ENCODE measurements at places on chromosomes 2 and 18. TPM values are rescaled to one million over a fixed set of nuclear protein-coding genes. Genes with fewer than 3 reads are reported as not detected.

C1QL2 gene
- total RNA-seq, result not detected

SAG gene
- not detected for total RNA-seq

PNO1 gene
- total RNA-seq, result 9.4 TPM

IMMT gene
- total RNA-seq, result 59.7 TPM

AQP12A gene
- not detected for total RNA-seq

FHOD3 gene
- 1.5 TPM for total RNA-seq

DNMT3A gene
- 10.5 TPM for total RNA-seq

PEX13 gene
- total RNA-seq, result 24.3 TPM

ADRA2B gene
- total RNA-seq, result 0.33 TPM

LYPD6B gene
- total RNA-seq, result not detected
